ENCODE measurements at places on chromosomes 5 and 9.

DNA sequence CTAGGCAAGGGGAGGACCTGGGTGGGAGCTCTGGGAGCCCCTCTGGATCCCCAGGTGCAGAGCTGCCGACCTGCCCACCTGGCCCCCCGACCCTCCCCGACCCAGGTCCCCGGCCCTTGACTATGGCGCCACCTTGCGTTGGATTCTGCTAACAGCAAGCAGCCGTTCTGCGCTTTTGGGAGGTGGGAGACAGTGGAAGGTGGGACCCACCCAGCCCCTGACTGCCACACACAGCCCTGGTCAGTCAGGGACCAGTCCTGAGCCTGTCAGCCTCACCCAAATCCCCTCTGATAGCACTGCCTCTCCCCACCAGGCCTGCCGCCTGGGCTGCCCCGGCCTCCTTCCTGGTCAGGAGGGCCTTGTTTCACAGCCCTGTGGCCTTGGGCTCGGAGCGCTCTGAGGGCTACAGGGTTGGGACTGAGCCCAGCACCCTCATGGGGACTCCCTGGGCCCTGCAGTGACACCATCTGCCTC lies 77.9 kb downstream of the HMCN2 start:
- DNase-seq: peak; percentile 26

DNA sequence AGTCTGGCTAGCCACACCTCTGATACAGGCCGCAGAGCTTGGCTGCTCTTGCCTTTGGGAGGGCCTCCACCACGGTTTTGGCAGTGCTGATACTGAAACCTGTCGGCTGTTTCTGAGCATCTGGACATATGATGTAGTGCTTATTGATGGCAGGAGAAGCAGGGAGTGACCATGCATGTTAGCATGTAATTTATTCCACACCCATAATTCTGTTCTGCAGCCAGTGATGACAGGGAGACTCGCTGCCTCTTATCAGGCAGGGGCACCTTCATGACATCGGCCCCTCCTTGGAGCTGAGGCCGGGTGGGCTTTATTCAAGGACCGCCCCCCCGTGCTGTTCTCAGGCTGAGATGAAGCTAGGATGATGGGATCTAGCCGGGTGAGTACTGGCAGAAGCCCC lies 49.0 kb downstream of the OLFM1 start:
- DNase-seq: no peak

- DNase-seq: no peak
Observed at GRCh38 chr9:130931508-130932254, 7.4 kb downstream of the FIBCD1 start.

DNA sequence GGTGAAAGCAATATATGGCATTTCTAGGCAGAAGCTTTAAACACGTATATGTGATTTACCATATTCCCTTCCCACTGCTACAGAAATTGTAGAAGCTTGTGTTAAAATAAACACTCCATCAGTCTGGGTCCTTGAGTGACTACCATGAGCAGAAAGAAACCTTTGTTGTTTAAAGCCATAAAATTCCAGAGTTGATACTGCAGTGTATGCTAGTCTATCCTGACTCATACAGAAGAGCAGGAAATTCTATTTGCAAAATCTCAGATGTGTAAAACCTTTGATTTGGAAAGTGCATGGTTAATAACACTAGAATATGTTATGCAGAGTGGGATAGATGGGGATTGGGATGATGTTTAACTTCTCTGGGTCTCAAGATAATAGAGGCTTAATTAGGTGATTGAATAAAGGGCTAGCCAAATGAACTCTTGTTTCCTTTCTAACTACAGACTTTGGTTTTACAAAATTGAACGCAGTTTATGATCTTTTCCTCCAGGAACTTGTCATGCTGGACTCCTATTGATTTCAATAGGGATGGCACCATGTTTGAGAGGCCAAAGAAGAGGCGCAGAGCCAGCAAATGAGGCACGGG lies 282.7 kb upstream of the VLDLR start:
- no peak for DNase-seq

- no peak for DNase-seq
Observed at GRCh38 chr5:35317586-35317985, 87.3 kb upstream of the PRLR start.

- no peak for DNase-seq
Observed at GRCh38 chr9:105968811-105969466, 274.6 kb downstream of the TMEM38B start.

- DNase-seq: no peak
Observed at GRCh38 chr9:38401994-38402393, 9.5 kb downstream of the ALDH1B1 start.

DNA sequence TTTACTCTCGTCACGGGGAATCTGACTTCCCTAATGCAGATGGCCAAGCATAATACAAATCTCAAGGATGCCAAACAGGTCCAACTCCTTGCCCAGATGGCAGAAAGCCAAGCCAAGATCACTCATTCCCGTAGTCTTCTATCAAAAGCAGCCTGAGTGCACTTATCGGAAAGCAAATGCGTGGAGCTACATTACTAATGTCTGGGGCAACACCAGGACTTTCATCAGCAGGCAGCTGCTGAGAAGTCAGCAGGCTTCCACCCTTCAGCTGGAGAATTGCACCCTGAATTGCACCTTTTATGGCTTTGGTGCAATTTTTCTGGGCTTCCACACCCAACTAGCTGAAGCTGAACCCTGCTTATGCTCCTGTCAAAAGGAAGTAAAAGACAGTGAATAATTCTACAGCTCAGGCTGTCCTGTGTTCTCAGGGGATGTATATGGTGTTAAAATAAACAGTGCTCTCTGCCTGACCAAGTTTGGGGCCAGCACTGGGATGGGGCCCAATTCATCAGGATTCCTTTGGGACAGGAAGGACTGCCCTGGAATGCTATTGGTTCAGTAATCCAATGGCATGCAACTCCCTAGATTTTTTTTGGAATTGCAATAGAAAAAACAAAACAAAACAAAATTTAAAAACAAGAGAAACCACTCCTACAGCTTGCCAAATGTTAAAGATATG lies 92.6 kb downstream of the DPYSL3 start:
- DNase-seq: no peak

DNA sequence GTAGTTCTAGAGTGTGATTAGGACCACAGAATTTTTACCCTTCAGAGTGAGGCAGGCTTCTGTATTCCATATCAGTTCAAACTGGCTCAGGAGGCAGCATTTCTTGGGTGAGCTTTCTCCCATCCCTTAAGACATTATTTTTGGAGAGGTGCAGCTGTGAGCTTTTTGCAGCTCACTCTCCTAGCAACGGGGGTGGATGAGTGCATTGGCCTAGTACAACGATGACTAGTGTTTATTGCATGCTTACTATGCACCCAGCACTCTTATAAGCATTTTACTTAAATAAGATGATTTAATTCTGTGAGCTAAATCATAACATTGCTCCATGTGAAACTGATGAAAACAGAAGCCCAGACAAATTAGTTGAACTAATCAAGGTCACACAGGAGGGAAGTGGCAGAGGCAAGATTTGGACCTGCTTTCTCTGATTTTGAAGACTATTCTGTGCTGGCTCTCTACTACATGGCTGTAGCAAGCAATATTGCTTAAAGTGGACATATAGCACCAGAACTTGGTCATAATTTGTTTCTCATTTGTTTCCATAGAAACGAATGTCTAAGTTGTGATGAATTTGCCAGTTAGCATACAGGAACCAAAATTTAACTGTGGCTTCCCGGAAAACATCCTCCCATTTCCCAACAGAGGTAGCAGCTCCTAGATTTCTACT lies 372.1 kb upstream of the RIOK2 start:
- no peak for DNase-seq

- no peak for DNase-seq
Observed at GRCh38 chr5:172235132-172235780, 41.3 kb downstream of the EFCAB9 start.

GRCh38 chr5:132100672-132101261 lies 27.2 kb downstream of the CSF2 start:
- DNase-seq: no peak

DNA sequence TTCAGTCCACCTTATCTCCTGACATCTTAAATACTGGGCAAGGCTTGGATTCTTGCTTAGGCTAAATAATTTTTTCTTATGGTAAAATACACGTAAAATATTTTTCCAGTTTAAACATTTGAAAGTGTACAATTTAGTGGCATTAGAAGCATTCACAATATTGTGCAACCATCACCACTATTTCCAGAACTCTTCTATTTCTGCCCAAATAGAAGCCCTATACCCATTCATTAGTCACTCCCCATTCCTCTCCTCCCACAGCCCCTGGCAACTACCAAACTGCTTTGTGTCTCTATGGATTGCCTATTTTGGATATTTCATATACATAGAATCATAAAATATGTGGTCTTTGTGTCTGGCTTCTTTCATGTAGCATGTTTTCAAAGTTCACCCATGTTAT lies 57.6 kb downstream of the IL31RA start:
- DNase-seq: no peak

DNA sequence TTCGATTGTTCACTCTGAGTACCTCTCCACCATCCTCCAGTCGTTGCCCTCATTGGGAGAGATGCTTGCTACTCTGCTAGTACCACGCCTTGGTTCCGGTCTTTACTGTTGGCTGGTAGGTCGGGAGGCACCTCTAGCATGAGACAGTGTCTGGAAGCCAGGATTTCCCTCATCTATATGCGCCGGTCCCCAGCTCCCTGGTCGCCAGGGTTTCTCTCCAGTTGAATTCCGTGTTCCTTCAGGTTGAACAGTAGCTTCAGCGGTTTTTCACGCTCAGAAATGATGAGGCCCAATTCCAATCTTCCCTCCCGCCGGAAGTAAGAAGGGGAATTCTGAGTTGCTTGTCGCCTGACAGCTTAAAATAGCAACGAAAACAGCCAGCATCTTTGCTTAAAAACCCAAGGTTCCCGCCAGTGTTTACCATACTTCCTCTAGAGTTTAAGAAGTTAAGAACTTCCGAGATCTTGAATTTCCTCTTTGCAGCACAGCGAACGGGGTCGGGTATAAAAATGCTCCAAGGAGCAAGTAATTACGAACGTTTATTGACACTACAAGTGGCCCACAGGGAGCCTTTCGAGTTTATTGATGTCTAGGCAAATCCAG lies 1.3 kb upstream of the ST8SIA4 start:
- DNase-seq: no peak

DNA sequence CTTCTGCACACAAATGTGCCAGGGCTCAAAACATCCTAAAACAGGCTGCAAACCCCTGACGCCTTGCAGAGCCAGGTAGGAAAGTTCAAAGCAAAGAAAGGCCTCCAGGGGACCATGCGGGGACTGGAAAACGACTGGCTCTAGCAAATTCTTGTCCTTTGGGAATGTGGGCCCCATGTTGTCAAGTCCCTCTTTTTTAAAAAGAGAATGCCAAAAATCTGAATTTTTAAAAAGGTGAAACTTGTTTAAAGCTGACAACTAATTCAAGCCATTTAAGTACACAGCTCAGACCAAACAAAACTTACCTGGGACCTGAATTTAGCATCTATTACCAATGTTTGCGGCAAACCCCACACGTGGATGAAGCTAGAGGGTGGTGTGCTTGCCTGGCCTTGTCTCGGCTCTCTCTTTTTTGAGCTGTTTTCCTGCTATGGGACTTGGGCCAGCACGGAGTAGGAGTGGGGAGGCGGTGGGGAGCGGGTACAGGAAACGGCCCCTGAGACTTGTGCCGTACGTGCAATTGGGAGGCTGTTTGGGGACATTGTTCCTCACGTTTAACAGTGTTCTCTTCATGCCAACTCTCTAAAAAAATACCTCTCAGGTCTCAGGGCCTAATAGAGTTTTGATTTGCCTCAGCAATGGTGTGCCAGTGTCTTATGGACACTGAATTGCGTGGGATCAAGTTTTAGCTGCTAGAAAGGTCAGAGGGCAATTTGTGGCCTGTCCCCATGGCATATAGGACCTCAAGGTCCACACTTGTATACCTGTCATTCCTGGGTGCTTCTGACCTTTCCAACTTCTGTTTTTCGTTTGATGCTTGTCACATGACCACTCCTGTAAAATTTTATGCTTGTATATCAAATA lies 15.1 kb upstream of the PHF19 start:
- no peak for DNase-seq

- DNase-seq: no peak
Observed at GRCh38 chr9:111405701-111406100, 75.7 kb upstream of the OR2K2 start.

DNA sequence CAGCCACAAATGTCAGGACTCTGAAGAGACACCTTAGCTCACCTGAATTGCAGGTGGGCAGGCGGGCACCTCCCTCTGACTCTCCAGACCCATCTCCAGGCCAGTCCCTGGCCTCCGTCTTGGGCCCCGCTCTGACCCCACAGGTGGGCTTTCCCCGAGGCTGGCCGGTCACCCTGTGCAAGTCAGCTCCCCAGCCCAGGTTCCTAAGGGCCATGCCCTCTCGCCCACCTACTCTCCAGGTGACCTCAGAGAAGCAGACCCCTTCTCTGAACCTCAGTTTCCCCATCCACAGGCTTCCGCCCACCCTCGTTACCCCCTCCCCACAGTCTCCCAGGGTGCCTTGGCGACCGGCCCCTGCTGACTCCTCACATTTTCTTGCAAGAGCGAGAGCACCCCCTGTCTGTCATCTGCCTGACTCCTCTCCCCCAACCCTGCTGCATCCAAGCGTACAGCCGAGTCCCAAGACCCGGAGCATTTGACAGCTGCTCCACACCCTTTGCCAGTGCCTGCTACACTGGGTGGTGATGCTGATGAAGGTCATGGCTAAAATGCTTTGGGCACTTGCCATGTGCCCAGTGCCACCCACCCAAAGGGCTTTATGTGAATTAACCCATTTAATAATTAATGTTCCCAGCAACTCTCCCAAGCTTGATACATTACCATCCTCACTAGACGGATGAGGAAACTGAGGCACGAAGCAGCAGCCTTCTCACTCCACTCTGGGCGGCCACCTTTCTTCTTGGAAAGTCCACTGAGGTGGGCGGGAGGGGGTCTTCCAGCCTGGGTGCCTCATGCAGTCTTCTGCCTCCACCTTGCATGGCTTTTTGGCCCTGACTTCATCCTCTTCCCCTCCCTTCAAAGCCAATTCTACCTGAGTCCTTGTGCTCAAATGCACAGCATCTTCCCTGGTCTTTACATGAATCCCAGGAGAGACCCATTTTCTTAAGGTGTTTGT lies 51.1 kb upstream of the ORM1 start:
- no peak for DNase-seq

DNA sequence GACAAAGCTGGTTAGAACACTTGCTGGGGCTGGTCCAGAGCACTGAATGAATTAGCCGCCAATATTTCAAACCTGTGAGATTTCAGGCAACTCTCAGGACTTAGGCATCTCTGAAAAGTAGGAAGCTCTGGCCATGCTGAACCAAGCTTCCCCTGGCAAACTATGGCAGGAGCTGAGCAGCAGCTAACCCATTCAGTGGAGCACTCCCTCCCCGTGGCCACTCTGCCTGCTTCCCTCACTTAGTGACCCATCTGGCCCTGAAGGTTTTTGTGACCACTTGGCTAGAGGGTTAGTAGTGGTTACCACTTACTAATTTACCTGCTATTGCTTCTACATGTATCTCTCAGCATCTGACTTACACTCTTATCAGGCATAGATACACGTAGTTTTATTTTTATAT lies 25.5 kb downstream of the FOXI1 start:
- DNase-seq: no peak

DNA sequence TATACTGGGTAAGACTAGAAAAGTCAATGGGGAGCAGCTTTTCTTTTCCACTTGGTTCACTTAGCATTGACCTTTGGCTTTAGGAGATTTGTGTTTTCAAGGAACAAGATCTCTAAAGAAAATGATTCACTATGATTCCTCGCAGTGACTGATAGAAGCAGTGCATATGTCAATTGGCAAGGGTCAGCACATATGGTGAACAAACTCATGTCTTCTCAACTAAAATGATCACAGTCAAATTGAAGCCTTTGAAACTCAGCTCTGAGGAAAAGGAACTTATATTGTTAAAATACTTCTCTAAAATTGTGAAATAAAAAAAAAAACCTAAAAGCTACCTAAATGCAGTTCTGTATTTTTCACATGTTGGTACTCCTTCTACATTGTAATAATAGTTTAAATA lies 43.2 kb upstream of the IL7R start:
- no peak for DNase-seq

- no peak for DNase-seq
Observed at GRCh38 chr5:159444441-159445082, 114.3 kb upstream of the IL12B start.

Data from activated CD4-positive, alpha-beta T cell treated with anti-CD3 and anti-CD28 coated beads, Interleukin-2, amount 50 U/mL, for 4 hours (primary cell).